ENCODE measurements at places on chromosomes 12 and 14.

GRCh38 chr14:61564618-61565091, 130.7 kb upstream of the HIF1A start:
- peak; percentile 83 for DNase-seq

- no peak for DNase-seq
These were observed 50.4 kb downstream of the PPP1R12A start for GRCh38 chr12:79884401-79885006.

DNA sequence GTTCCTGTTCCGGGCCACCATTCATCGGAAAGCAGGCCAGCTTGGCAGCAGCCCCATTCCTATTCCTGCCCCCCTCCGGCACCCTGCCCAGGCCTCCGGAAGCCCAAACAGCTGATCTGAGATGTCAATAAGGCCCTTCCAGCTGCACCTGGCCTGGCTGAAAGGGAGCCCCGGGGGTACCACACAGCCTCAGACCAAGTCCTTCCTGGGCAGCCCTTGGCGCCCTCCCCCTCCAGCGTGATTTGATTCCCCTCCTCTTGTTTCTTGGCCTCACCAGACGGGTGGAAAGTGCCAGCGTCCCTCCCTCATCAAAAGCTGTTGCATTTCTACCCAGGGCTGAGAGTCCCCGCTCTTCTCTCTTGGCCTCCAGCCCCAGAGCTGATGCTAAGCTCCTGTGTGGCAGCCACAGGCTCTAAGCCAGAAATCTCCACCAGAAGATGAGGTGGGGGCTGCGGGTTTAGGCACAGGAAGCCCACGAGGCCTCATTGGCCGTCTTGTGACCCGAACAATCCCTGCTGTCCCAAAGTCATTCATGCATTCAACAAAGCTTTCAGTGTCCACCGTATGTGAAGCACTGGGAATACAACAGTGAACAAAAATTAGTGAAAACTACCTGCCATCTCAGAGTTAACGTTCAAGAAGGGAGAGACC, 215.4 kb downstream of the SLC41A2 start:
- no peak for DNase-seq

- no peak for DNase-seq
These were observed 27.6 kb downstream of the TSPAN11 start for GRCh38 chr12:30953951-30954751.

GRCh38 chr12:49428793-49429192, 61.5 kb downstream of the SPATS2 start:
- DNase-seq, result peak; percentile 76

DNA sequence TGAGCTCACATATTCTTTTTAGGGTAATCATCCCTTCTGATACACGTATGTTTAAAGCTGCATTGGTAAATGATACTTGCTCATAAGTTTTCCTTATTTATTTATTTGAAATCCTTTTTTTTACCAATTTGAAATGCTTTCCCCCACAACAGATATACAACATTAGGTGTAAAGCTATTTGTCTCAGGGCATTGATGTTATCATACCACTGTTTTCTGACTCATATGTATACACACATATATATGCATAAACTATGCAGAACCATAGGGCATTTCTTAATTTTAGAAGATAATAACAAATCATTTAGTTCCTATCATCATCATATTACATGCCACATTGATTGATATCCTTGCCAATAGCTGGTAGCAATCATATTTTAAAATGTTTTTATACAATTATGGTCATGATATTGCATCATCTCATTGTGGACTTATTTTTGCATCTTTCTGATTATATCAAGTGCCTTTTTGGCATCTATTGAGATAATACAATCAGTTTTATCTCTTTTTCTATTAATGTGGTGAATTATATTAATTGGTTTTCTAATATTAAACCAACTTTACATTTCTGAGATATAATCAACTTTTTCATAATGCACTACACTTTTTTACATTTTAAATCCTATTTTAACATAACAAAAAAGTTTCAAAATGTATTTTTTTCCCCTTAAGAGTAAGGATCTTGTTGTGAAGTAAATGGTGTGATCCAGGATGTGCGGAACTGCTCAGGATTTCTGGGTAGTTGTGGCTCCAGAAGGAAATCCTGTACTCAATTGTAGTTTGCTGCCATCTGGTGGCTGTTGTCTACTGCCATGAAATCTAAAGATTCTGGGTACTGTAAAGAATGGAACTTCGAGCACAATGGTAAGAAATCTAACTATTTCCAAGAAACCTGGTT, 16.7 kb downstream of the OR9K2 start:
- peak; percentile 64 for DNase-seq

DNA sequence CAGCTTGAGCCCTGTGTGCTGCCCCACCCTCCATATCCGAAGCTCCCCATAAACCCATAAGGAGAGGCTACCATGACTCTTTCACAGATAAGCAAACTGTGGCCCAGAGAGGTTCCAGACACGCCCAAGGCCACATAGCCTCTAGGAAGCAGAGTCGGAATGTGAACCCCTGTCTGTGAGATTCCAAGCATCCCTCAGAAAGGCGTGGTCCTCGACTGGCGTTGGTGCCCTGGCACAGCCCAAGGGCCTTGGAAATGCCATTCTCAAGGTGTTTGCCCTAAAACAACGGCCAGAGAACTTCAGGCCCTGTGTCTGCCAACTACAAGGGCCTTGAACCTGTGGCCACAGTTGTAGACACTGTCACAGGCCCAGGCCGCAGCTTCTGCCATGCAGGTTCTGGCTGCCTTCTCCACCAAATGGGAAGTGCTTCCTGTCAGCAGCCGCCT, 8.5 kb upstream of the DIO3 start:
- DNase-seq, result no peak

DNA sequence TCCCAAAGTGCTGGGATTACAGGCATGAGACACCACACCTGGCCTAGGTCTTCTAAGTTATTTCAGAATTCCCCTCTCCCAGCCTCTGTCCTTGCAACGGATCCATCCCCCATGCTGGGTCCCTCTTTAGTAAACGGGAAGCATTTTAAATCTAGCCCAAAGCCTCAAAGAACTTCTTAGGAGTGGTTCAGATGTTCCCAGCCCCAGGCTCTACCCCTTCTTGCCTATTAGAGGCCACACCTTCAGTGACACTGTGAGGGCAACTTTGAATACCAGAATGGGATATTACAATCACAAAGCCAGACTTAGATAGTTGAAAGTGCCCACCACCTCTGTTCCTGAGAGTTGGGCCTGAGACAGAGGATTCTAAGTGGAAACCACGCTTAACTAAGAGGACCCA, 18.1 kb upstream of the SPPL3 start:
- DNase-seq, result no peak

Measured in suppressor macrophage treated with lipopolysaccharide for 4 hours (primary cell).